Fibroblast of skin of abdomen (primary cell): ENCODE measurements at places on chromosomes 7 and 10.

DNA sequence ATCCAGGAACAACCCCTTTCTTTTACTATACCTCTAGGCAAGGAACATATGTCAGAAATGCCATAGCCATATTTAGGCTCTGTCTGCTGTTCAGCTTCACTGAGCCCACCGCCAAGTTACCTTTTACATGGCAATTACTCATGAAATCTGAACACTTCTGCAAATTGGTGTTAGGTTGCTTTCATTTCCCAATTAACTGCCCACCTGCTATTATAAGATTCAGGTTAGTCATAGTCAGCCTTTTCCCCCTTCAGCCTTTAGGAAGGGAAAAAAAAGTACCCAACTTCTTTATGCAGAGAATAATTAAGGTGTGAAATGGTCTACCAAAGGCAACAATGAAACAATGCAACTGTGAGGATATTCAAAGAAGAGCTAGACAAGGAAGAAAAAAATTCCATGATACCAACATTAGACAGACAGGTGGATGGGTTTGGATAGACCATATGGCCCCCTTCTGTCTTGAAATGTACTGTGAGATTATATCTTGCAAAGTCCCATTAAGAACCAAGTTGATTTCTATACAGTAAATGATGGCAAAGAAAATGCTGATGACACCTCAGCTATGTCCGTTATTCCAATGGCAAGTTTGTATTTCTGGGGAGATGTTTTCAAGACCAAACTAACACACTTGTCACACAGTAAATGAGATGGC is 442.1 kb upstream of the NRP1 start:
- DNase-seq, result no peak

GRCh38 chr10:127059314-127059713 is 137.1 kb downstream of the INSYN2A start:
- no peak for DNase-seq

DNA sequence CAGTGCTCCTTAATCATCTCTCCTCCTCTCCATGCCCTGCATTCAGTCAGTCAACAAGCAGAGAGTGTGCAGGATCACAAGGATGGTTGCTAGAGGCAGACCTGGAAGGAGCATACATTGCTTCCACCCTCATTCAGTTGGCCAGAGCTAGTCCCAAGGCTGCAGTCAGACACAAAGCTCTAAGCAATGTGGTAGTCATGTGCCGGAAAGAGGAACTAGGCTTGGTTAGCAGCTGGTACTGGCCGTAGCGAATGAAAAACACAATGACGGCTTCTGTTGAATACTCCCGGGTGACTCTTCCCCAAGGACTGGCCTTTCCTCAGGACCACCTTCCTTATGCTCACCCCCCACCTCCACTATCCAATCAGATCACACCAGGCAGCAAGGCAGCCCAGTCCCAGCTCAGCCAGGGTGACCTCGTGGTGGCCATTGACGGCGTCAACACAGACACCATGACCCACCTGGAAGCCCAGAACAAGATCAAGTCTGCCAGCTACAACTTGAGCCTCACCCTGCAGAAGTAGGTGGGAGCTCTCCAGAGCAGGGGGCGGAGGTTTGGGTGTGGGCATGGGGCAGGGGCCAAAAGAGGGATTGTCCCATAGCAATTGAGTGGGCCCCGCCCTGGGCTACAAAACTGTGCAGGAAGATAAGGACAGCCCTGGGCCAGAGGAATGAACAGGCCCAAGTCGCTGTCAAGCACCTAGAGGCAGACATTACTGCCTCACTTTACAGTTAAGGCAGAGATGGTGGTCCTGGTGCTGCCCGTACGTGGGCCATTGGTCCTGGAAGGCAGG is 10.9 kb downstream of the LDB3 start:
- DNase-seq, result no peak

DNA sequence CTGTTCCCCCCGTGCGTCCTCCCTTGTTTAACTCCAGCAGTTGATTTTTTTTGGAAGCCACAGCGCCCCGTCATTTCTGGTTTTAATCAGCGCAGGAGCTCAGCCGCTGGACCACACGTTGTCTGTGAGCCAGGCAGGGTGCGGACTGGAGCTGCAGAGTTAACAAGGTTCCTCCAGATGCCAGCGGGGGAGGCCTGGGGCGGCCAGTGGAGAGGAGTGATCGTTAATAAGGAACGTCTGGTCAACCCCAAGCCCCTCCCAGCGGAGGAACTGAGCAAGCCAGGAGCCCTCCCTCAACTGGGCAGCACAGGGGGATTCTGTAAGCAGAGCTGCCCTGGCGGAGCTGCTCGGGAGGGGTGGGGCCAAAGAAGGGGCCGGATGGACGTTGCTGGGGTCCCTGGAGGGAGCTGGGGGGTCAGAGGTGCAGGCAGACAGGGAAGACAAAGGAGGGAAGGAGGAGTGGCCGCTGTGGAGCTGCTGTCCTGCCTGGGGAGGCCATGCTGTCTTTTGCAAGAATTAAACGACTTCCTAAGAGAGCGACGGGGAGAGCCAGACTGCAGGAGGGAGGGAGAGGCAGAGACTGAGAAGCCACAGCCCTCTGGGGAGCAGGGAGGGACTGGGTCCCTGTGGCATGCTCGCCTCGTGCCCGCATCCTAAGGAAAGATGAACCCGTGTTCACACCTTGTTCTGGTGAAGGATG is 537.1 kb upstream of the FOXK1 start:
- DNase-seq, result peak; percentile 61

- no peak for DNase-seq
Observed at GRCh38 chr7:135169141-135169963, 1.2 kb downstream of the CYREN start.
